ENCODE measurements at places on chromosomes 1 and 21.

GRCh38 chr1:171286032-171286705 lies 27.8 kb upstream of the FMO4 start:
- no peak for DNase-seq

DNA sequence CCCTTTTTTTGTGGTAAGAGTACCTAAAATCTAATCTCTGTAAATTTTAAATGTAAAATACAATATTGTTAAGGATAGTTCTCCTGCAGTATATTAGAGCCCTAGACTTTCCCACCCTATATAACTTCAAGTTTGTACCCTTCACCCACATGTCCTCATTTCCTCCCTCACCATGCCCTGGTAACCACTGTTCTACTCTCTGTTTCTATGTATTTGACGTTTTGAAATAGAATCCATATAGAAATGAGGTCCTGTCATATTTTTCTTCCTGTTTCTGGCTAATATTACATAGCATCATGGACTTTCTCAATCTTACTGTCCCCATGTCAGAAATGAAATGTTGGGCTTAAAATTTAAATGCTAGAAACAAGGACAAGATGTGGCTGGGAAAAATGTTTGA lies 24.8 kb downstream of the GBP7 start:
- DNase-seq: no peak

- no peak for DNase-seq
Measured at GRCh38 chr1:45452503-45452902, 38.5 kb downstream of the TESK2 start.

GRCh38 chr1:233393084-233393840 lies 65.7 kb downstream of the MAP3K21 start:
- no peak for DNase-seq

DNA sequence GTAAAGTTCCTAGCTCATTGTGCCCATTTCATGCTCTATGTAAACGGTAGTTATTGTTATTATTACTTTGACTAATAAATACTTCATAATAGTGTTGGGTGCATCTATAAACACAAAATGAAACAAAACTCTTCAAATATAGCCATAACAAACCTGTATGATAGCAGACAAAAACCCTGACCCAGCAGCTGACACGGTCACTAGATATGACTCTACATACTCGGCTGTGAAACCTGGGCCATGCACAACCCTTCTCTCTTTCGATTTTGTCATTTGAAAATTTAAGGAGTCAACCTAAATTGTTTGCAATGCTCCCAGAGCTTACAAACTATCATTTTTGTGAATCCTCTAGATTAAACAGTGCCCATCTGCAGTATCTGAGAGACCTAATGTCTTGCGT lies 8.0 kb upstream of the RGS13 start:
- DNase-seq: no peak

- DNase-seq: no peak
Measured at GRCh38 chr1:8789314-8790214, 27.9 kb downstream of the RERE start.

- no peak for DNase-seq
Measured at GRCh38 chr1:3525551-3526482, 71.4 kb downstream of the ARHGEF16 start.

DNA sequence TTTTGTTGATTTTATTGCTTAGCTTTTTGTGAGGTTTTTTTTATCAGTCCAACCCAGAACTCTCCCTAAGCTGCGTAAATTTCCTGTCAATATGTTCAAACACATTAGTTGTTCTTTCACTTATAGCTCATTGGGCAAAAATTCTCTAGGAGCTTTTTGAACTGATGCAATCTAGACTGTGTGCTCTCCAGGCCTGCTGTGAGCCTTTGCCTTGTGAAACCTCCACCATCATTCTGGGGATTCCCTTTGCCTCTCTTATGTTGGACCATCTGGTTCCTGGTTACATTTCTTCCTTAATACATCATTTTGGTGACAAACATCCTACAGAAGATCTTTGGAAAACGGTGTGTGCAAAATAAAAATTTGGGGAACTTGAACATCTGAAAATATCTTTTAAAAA lies 247.2 kb downstream of the LRRC7 start:
- no peak for DNase-seq

DNA sequence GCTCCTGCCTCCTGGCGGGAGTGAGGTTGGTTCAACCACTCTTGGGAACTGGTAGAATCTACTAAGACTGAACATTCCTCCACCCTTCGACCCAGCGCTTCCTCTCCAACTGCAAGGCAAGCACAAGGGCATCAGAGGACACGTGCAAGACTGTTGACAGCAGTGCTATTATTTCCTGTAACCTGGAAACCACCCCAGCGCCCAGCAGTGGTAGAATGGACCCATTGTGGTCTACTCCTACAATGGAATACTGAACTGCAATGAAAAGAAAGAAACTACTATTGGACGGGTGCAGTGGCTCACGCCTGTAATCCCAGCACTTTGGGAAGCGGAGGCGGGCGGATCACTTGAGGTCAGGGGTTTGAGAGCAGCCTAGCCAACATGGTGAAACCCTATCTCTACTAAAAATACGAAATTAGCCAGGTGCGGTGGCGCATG lies 33.0 kb upstream of the TARDBP start:
- no peak for DNase-seq

GRCh38 chr1:86155807-86156565 lies 586 bp downstream of the COL24A1 start:
- DNase-seq: no peak

- DNase-seq: no peak
Measured at GRCh38 chr21:26236281-26236680, 65.7 kb upstream of the APP start.

DNA sequence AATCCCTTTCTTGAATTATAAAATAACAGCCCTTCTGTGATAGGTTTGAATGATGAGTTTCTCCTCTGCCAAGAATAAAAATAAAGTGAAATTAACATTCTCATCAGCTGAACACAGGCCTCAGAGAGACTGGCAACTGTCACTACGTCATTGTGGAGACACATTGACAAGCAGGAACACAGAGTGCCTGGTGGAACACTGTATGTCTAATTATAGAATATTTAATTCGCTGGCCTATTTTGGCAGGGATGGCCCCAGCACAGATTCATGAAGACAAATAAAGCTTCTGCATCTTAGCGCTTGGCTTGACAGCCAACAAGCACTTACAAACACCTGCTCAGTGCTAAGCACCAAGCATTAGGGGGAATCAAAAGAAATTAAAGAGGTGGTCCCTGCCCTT lies 52.0 kb upstream of the SMYD2 start:
- DNase-seq: no peak

DNA sequence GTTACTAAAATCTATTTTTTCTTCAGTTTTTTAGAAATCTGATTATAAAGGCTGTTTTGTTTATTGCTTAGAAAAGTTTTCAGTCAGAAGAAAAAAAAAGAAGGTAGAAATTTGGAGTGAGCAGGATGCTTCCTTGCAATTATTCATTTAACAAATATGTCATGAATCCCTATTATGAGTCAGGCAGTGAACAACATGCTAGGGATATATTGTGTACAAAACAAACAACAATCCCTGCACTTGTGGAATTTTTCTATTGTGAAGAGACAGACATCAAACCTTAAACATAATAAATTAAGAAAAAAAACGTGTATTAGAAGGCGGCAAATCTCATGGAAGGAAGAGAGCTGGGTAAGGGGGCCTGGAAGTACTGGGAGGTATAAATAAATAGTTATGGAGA lies 664.1 kb upstream of the CAMK1G start:
- no peak for DNase-seq

DNA sequence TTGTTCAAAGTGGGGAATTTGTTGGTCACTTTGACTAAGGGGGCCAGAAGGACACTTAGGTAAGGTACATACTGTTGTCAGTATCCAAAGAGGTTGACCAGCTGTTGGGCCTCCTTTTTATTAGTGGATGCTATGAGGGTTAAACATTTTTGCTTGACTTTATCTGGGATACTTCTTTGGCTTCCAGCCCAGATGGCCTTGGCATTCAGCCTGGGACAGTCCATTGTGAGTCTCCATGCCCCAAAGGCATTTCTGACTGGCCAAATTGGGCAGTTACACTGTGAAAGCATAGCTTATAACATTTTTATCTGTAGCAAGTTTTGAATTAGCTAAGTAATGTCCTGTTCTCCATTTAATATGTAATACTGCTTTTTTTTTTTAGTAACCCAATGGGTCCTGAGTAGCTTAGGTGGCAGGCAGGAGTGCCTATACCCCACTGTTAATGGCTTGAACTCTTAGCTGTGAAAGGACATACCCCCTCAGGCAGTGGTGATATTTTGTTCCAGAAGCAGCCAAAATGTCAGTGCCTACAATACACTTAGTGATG lies 35.4 kb upstream of the CD1D start:
- DNase-seq: no peak

GRCh38 chr1:36343651-36344394 lies 20.4 kb upstream of the EVA1B start:
- no peak for DNase-seq

DNA sequence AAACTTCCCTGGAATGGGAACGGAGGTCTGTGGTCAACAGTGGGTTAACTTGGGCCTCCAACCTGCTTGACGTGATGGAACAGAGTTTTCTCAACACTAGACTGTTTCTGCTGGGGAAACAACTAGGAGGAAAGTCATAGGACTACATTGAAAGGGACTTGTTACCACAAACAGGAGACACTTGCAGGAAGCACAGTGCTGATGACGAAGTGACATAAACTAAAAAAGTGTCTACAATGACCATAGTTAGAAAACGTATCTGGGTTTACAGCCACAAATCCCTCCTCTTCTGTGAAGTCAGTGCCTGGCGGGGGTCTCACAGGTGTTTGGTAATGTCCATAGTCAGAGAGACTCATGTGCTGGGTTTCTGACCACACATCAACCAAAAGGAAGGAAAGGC lies 86.3 kb downstream of the FCRL5 start:
- DNase-seq: no peak

DNA sequence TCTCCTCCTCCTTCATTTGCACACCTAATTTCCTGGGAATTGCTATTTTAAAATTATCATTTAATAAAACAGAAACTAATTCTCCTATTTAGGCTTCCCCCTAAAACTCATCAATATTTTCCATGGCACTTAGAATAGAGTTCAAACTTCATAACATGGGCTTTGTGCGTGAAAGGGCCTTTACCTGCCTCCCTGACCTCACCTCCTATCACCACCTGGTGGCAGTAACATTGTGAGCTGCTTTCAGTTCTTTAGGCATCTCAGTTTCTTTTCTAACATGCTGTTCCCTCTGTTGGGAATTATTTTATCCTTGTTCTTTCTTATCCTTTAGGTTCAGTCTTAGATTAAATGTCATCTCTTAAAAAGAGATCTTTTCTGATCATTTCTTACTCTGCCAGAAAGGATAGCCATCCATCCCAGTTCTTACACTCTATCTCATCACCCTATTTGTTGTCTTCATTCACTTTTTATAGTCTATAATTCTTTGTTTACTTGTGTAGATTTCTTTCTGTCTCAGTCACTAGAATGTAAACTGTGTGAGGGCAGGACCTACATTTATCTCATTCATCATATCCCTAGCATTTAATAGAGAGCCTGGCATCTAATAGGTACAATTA lies 133.8 kb upstream of the KIAA1614 start:
- DNase-seq: no peak

DNA sequence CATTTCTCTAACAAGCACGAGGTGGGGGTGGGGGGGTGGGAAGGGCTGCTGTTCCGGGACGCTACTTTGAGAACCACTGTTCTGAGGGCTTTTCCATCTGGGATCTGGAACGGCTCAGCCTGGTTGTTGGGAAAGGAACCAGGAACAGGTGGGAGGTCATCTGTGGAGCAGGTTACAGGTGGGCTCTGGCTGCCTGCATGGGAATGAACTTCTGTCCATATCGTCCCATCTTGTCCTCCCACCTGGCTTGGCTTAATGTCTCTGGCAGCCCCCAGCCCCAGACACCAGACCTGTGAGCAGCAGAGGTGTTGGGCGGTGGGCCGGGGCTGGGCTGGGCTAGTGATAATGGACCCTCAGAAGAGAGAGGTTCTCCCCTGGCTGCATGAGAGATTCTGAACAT lies 69.4 kb upstream of the TARDBP start:
- no peak for DNase-seq

- DNase-seq: peak; percentile 63
Measured at GRCh38 chr1:183622884-183623785, 12.4 kb downstream of the ARPC5 start.

DNA sequence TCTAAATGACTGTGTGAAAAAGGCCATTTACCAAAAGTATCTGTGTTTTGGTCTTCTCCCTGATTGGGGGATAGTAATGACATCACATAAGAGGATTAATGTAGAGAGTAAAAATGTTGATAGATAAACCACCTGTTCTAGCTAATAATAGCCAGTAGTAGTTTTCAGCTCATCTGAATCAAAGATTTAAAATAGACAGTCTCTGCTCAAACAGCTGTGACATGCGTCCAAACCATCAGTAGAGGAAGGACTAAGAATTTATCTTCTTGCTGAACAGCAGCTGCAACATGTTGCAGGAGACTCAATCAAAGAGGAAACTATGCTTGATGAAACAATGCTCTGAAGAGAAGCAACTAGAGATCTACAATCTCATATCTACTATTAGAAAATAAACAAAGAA lies 21.4 kb downstream of the TMPRSS15 start:
- DNase-seq: no peak

DNA sequence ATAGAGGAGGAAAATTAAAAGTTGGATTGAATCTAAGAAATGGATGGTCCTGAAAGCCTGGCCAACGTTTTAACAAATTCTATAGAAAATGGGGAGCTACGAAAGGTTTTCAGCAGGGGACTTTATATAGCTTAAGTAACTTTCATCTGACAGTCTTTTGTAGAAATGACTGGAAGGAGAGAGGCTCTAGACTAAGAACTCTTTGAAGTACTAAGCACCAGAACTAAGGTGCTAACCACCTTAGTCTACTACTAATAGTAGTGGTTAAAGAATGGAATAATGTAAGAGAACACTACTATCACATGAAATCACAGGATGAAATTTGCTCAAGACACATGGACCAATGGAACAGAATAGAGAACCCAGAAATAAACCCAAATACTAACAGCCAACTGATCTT lies 126.1 kb downstream of the DENND1B start:
- no peak for DNase-seq

GRCh38 chr1:26544126-26544525 lies 14.6 kb downstream of the RPS6KA1 start:
- DNase-seq: no peak

DNA sequence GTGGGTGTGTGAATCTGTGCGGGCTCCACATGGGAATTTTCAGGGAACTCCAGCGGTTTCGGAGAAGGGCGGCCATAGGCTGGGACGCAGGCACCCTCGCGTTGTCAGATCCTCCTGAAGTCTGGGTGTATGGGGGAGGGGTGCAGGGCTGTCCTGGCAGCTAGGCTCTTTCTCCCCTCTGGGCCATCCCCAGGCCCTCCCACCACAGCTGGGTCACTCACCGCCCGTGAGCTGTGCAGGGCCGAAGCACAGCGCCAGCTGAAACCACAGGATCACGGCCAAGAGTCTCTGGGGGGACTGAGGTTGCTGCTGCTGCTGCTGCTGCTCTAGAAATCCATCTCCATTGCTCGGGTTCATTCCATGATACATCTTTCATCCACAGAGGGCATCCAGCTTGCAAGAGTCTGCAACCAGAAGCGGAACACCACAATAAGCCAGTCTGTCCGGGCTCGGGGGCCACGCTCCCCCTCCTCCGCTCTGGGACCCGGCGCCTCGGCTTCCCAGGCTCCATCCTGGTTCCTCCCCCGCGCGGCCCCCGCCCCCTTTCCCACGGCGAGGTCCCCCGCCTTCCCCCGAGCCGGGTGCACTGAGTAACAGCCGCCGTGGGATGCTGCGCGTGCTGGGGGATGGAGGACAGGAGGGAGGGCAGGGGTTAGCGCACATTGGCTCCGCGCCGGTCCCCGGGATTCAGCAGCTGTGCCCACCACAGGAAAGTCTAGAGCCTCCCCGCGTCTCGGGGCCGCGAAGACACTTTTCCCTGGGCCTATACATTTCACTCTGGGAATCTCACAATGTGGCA lies 720 bp downstream of the SUSD4 start:
- DNase-seq: peak; percentile 36

Measured in activated CD4-positive, alpha-beta memory T cell treated with anti-CD3 and anti-CD28 coated beads for 36 hours (primary cell).